ENCODE measurements at places on chromosomes 2 and 18. TPM values are rescaled to one million over a fixed set of nuclear protein-coding genes. Genes with fewer than 3 reads are reported as not detected.

DNA sequence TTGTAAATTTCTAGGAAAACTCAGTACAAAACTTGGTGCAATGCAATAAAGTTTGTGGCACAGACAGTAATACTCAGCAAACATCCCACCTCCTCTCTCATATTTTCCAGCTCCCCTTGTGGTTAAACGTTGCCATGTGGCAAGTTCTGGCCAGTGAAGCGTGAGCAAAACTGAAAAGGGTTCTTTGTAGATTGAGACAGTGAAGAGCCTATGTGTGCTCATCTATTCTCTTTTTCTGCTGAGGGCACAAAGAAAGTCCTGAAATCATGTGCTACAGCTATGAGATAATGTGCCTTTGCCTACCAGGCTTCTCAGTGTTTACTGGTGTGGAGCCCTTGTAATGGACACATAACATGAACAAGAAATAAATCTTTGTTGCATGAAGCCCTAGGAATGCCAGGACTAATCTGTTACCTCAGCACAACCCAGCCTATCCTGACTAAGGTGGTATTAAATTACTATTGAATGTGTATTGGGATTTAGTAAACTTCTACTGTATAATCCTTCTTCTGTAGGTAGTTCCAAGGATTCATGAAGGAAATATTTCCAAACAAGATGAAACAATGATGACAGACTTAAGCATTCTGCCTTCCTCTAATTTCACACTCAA, 13.0 kb upstream of the TYMS start:
- no peak for DNase-seq

GRCh38 chr2:25159949-25160348, 8.4 kb downstream of the POMC start:
- DNase-seq: peak; percentile 17

GRCh38 chr18:66497351-66497750, 106.5 kb downstream of the CDH19 start:
- no peak for DNase-seq

DNA sequence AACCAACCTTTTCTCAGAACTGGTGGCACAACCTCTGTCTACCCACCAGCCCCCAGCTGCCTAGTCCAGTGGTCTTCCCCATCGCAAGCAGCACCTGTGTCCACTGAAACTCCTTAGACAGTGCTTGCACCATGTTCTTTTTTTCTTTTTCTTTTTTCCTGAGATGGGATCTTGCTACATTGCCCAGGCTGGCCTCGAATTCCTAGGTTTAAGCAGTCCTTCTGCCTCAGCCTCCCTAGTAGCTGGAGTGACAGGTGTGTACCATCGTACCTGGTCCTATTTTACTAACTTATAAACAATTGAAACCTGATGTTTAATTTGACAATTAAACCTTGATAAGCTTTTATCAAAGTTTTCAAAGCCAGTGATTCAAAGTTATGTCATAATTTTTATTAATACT, 30.8 kb downstream of the SANBR start:
- no peak for DNase-seq

DNA sequence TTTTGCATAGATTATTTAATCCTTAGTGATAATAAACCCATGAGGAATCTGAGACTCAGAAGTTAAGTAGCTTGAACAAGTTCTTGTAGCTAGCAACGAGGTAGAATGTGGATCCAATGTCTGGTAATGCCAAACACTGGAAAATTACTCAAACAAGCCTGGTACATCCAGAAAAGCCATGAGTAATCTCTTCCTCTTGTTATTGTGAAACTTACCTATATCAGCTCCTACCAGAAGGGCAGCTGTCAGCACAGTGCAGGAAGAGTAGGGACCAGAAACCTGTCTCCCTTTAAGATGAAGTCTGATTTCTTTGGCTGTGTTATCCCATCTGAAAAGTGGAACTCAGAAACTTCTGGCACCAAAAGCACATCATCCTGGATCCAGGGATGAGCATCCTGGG, 7.7 kb upstream of the SERPINB8 start:
- DNase-seq: no peak

DNA sequence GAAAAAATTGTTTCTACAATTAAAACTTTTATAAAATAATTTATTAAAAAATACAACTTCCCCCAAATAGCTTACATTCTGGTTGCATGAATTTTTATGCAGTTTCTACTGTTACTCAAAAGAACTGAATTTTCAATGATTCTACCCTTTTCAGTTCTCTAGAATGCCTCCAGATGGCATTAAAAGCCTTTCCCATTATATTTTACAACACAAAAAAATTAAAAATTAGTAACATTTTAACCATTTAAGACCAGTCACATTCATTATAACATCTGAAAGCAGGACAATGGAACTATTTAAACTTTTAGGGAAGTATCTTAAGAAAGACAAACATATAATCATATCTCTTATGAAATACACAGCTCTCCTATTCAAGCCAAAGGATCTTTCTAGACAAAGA, 236.0 kb upstream of the REV1 start:
- no peak for DNase-seq

DOK1 gene
- 61.7 TPM for total RNA-seq

FAM237A gene
- not detected for total RNA-seq

FEV gene
- not detected for total RNA-seq

UPP2 gene
- total RNA-seq: not detected

MAP3K19 gene
- under 0.01 TPM for total RNA-seq
